ENCODE measurements at places on chromosomes 11 and 22.

DNA sequence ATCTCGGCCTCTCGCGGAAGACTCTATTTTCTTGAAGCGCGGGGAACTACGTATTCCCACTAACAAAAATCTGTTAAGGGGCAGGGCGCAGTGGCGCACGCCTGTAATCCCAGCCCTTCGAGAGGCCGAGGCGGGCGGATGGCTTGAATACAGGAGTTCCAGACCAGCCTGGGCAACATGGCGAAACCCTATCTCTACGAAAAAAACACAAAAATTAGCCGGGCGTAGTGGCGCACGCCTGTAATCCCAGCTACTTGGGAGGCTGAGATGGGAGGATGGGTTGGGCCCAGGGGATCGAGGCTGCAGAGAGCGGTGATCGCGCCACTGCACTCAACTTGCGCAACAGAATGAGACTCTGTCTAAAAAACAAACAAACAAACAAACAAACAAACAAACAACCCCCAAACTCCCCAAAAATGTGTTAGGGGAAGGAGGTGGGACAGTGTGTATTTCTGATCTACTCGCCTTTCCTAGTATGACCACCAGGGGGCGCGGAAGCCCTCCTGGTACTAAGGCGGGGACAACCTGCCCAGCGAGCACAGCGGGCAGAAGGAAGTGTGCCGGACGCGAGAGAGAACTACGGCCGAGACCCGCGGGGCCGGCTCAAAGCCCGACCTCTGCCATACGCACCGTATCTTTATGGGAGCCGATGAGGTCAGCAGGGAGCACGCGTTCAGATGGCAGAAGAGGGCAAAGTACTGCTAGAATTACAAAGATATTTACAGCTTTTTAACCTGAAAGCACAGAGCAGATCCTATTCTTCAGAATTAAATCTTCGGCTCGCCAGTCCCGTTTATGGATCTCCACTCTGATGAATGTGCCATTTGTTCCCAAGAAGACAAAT lies 1.3 kb upstream of the STX3 start:
- peak; percentile 59 for DNase-seq

GRCh38 chr22:39819429-39819828 lies 74.1 kb downstream of the ENTHD1 start:
- DNase-seq: no peak

DNA sequence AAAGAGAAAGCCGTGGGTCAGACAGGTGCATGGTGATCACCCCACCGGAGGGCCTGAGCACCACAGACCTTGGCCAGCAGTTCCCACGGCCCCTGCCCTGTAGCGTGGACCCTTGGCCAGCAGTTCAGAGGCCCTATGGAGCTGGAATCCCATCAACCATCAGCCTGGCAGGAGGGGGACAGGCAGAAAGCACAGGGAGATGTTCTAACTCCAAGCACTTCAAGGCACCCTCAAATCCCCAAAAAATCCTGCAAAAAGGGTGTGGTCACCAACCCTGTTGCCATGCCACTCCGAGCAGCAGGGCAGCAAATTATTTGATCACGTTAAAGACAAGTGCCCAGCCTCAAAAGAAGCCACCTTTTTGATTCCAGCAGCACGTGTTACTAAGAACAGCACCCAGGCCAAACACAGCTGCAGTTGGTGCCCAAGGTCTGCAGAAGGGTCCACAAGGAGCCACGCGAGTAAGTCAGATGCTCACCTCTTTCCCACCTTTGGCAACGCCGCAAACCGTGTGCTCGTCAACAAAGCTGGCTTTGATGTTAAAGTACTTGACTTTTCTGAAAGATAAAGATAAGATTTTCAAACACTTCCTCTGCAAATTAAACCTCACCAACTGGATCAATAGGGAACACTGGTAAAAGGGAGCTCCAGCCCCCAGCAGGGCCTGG lies 26.2 kb upstream of the COMT start:
- DNase-seq: no peak

DNA sequence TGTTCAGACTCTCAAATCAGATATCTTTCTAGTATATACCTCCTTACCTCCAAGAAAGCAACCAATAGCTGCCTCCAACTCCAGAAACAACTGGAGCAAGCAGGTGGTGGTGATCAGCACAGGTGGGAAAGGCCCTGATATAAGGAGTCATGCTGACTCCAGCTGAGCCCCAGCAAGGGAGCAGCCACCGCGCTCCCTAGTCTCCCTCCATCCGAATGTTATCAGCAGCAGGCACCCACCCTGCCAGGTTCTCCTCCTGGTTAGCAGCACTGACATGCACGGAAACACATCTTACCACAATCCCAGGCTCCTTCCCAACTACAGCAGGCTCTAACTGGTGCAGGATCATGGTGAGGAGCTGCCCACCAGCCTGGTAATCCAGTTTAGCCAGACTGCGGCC lies 18.5 kb upstream of the STK33 start:
- no peak for DNase-seq

- no peak for DNase-seq
Observed at GRCh38 chr11:84471501-84471900, 1155.6 kb downstream of the DLG2 start.

GRCh38 chr22:18120857-18121256 lies 10.2 kb downstream of the TUBA8 start:
- DNase-seq: no peak

DNA sequence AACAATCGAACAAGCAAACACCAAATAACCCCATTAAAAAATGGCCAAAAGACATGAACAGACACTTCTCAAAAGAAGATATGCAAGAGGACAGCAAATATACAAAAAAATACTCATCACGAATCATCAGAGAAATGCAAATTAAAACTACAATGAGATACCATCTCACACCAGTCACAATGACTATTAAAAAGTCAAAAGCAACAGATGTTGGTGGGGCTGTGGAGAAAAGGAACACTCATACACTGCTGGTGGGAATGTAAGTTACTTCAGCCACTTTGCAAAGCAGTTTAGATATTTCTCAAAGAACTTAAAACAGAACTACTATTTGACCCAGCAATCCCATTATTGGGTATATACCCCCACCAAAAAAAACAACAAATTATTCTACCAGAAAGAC lies 51.3 kb upstream of the FLI1 start:
- no peak for DNase-seq

DNA sequence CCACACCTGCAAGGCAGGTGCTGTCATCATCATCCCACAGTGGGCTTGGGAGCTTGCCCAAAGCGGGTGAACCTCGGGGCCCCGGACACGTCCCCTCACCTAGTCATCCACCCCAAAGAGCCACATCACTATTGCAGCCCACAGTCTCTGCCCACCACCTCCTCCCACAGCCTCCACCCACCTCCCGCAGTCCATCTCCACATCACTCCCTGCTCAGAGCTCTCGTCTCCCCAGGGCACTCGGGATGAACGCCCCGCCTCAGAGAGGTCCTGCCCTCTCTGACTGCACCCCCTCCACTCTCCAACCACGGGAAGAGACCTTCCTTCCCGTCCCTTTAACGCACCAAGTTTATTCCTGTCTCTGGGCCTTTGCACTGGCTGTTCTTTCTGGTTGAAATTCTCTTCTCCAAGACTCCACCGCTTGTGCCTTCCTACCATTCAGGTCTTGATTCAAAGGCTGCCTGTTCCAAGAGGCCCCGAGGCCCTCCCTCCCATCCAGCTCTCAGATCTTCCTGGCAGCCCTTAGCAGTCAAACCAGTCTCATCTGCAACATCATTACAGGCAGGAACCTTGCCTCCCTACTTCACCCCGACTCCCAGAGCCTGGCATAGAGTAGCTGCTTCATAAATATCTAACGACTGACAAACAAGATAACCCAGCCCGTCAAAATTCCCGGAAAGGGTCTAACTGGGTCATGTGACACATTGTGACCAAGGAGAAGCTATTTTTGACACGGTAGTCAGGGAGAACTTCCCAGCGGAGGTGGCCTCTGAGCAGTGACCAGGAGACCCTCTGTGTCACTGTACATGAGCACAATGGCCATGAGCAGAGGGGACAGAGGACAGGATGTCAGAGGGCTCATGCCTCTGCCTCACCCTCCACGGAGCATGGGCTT lies 11.1 kb downstream of the KCNJ4 start:
- DNase-seq: no peak

- DNase-seq: no peak
Observed at GRCh38 chr22:47605441-47605840, 843.0 kb downstream of the TBC1D22A start.

GRCh38 chr11:66470015-66470414 lies 3.3 kb downstream of the PELI3 start:
- DNase-seq: no peak

DNA sequence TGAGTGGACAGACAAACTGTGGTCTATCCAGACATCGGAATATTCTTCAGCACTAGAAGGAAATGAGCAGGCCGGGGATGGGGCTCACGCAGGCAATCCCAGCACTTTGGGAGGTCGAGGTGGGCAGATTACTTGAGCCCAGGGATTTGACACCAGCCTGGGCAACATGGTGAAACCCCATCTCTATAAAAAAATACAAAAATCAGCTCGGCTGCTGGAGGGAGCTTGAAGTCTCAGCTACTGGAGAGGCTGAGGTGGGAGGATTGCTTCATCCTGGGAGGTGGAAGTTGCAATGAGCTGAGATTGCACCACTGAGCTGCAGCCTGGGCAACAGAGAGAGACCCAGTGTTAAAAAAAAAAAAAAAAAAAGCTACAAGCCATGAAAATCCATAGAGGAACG lies 8.0 kb upstream of the CTSD start:
- no peak for DNase-seq

DNA sequence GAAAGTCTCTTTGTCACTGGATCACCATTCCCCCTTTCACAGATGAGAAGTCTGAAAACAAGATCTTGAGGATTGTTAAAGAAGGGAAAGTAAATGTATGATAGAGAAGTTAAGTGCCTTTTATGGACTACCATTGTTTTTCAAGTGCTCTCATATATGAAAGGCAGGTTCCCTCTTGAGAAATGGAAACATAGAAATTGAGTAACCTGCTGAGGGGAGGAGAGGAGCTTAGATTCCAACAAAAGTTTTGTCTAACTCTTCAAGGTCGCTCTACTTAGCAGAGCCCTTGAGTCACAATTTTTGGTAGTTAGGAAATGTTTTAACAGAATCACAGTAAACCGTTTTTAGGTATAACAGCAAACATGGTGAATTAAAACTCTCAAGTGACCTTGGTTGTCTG lies 80.1 kb downstream of the SVIP start:
- peak; percentile 44 for DNase-seq

DNA sequence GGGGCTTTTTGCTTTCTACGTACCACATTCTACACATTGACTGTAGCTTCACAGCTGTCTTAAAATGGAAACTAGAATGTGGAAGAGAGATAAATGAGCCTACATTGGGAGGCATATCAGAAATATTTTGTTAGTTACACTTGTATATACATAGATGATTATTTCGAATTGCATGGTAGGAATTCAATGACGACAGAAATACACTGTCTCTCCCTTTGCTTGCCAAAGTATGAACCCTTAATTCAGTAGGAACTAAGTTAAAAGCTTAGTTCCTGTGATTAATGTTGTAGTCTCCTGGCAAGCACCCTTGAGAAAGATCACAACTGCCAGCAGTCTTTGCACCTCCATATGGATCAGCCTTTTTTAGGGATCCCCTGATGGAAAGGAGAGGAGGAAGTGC lies 10.1 kb downstream of the C11orf87 start:
- no peak for DNase-seq

DNA sequence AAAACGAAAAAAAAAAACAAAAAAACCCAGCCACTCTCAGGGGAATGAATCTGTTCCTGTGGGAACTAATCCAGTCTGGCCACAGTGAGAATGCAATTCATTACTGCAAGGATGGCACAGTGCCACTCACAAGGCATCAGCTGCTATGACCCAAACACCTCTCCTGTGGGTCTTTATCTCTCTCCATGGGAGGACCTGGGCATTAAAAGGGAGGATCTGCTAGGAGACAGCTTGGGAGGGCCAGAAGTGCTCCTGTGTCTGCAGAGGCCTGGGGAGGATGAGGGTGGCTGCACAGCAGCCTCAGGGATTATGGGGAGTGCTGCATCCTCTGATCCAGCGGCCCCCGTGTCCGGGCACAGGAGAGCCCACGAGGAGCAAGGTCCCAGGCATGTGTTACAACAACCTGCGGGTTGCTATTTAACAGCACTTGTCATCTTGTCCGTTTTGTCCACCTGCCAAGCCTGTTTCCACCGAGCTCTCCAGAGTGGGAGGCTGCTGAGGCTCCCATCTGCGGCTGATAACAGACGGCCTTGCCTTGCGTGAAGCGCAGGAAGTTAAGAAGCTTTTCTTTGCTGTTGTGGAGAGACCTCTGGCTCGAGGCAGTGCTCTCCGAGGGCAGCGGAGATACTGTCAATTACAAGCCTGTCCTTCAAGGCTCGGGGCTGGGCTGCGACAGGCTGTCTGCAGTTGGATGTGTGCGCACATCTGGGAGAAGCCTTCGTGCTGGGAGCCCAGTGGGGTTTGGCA lies 97.7 kb downstream of the NXPE2 start:
- DNase-seq: peak; percentile 13

DNA sequence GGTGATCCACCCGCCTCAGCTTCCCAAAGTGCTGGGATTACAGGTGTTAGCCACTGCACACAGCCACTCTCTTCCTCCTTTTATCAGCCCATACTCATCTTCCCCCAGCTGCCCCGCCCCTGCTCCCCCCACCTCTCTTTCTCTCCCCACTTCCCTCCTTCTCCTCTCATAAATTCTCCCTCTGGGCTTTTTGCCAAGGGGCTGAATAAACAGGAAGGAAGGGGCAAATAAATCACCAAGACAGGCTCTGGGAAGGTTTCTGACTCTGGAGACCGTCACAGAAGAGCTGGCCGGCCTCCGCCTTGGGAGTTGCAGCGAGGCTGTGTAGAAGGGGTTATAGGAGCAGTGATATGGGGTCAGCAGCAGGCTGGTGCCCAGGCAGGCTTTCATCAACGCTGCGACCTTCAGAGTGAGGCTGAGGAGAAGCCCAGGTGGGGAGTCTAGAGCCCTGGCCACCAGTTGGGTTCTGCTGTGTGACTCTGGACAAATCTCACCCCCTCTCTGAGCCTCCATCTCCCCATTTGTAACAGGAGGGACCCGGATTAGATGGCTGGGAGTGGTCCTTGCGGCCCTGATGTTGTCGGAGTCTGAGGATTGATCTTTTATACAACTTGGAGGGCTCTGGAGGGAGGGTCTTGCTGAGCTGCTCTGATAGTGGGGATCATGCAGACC lies 62.6 kb upstream of the RASD2 start:
- peak; percentile 89 for DNase-seq

GRCh38 chr11:17489751-17490150 lies 13.1 kb upstream of the ABCC8 start:
- no peak for DNase-seq

DNA sequence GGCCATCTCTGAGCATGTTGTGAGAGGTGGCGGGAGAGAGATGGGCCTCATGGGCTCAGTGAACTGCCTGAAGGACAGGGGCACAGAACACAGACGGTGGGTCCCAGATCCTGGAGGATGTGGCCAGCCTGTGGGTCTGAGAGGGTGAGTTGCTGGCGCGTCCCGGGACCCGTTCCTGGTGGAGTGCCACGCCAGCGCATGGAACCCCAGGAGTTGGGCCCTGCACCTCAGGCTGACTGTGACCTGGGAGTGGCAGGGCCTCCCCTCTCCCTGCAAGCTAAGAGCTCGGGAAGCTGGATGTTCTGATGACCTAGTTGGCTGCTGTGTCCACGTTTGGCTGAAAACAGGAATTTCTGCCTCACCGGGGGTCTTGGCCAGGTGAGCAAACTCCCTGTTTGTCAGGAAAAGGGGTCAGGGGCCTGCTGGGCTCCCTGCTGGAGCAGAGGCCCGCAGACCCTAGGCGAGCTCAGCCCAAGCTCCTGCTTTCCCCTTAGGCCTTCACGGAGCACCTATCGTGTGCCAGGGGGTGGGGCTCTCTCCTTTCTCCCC lies 15.0 kb downstream of the LRRC32 start:
- no peak for DNase-seq
